Fibroblast of skin of abdomen (primary cell): ENCODE measurements at places on chromosomes 5 and 9.

DNA sequence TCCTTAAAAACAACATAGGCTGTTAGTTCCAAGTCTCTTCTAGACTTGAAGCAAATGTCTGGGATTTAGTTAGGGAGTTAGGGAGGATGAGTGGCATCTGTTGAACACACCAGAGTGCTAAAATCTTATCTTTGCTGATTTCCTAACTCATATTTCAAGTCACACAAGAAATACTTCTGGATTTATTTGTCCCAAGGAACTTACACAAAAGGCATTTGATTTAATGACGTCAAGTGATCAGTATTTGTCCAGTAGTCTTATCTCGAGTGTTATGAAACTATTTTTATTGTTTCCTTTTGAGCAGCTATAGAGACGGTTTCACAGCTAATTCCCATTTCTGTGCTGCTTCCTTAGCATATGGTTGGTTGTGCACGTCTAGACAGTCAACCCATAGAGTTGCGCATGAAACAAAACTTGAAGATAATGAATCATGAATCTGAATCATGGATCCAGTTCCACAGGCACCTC, 140.5 kb upstream of the TUT7 start:
- peak; percentile 95 for DNase-seq

DNA sequence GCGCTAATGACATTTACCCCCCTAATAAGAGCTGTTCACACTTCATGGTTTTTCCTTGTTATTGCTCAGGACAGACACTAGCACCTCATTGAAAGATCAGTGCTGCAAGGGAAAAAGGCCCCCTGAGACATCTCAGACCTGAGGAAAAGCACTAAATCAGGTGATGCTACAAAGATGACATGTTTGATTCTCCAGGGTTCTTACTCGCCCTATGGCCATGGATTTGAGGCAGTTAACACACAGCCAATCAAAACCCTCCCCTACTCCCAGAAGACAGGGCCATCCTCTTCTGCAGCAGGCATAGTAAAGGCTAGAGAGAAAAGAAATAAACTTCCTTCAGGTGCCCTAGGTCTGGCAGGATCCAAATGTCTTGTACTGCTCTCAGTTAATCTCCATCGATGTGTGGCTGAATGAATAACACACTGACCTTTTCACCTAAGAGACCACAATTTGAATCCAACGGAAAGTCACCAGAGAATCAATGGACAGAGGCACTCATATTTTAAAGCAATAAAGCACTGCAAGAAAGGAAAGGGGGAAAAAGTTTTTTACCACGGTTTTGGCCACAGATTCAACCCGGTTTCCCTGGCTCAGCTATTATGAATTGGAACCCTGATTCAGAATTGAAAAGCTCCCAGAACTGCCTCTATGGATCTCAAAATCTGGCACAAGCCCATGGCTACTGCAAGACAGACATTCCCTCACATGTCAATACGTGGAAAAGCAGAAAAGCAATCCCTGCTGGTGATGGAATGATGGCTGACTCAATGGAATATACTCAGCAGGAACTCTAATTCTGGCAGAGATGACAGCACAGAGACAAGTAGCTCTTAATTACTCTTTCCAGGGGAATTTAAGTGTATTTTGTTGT, 329.5 kb downstream of the BNC2 start:
- DNase-seq = peak; percentile 79

- DNase-seq = no peak
Measured at GRCh38 chr5:65919773-65920172, 6.6 kb upstream of the ERBIN start.

- DNase-seq = no peak
Measured at GRCh38 chr9:95807326-95807947, 68.1 kb upstream of the ERCC6L2 start.

GRCh38 chr9:121322737-121323448, 47.2 kb downstream of the STOM start:
- no peak for DNase-seq

DNA sequence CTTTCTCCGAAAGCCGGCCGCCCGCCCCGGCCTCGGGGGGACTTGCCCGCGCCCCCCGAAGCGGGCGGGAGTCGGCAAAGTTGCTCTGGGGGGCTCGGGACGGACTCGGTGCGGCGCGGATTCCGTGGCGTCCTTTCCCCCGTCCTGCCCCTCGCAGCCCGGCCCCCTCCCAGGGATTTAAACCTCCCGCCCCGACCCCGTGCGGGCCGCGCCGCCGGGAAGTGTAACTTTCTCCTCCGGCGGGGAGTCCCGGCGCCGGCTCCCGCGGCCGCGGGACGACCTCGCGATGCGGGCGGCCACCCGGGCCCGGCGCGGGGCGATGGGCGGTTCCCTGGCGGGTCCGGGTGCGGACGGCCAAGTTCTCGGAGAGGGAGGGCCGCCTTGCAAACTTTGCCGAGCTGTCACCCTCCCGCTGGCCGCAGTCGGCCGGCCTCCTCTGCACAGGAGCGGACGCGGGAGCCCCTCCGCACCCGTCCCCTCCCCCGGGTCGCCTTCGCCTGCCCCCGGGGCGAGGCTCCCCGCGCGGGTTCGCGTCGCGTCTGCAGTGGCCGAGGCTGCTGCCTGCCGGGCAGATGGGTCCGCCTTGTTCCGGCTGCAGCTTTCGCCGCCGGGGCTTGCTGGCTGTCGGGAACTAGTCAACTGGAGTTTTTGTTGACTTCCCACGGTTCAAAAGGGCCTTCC, 732 bp downstream of the PBX3 start:
- DNase-seq = no peak

- no peak for DNase-seq
Measured at GRCh38 chr9:76020652-76021051, 130.2 kb downstream of the PCSK5 start.

DNA sequence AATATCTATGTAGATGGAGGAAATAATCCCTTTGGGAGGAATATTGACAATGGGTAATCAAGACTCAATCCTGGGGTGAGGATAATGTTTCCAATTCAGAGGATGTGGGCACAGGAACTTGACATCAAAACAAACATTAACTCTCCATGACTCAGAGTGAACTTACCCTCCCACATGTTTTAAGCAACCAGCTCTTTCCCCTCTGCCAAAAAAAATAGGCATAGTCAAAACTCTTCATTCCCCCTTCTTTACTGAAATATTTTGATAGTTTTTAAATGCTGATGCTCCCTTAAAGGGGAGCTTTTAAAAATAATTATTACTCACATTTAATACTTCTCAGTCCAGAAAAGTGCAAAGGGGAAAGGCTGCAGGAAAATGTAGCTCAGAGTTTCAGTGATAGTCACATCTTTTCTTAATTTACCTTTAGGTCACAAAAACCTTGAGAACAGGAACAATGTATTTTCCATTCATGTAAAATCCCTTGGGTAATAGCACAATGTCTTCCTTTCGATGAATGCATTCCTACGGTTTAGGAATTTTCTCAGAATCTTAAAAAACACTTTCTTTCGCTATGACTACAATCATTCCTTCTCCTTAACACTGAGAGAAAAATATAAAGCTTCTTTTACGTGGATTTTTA, 298.4 kb upstream of the GRAMD2B start:
- DNase-seq = peak; percentile 51

GRCh38 chr9:104280711-104281110, 186.6 kb downstream of the SMC2 start:
- no peak for DNase-seq

GRCh38 chr9:126609191-126609590, 4.5 kb upstream of the LMX1B start:
- no peak for DNase-seq

GRCh38 chr9:134561427-134562145, 80.0 kb upstream of the COL5A1 start:
- DNase-seq = no peak

DNA sequence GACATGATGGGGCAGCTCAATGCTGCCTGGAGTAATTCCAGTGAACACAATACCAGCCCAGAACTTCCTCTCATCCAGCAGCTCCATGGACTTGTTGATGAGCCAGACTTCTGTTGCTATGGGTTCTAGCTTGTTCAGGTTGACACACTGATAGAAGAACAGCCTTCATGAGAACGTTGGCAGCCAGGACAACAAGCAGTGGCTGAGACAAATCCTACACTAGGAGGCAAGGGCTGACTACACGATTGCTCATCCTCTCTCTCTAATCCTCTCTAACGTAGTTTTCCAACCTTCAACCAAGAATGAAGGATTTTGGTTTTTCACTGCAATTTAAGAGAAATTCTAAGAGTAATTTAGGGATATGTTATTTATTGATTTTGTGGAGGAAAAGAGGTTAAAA, 67.8 kb downstream of the NIPSNAP3B start:
- peak; percentile 61 for DNase-seq

GRCh38 chr9:89010056-89010455, 18.8 kb downstream of the S1PR3 start:
- DNase-seq = no peak

- no peak for DNase-seq
Measured at GRCh38 chr9:20552874-20553557, 69.3 kb downstream of the MLLT3 start.

GRCh38 chr9:7300484-7300883, 499.1 kb downstream of the DMAC1 start:
- DNase-seq = no peak

DNA sequence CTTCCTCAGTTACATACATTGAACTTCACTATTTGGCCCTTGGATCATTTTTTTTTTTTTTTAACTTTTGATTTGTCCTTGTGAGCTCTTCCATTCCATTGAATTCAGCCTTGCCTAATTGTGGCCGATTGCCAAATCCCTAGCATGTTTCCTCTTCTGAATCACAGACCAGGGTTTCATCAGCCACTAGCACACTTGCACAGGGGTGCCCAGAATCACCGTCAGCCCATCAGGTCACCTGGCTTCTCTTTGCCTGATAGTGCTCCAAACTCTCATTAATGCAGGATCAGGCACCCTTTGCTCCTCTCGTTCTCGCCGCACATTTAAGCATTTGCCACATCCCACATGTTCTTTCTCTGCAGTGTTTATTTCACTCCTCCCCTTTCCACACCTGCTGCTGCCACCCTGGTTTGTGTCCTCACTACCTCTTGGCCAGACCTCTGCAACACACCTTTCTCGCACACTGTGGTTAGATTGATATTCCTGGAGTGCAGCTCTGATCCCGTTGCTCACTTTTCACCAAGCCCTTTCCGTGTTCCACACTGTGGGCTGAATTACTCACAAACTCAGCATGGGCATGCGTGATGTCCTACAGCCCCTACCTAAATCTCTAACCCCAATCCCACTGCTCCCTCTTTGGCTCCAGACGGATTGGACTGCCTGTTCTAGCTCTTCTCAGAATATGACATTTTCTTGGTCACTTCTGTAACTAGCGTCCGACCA, 9.8 kb downstream of the PIK3R1 start:
- peak; percentile 94 for DNase-seq

GRCh38 chr5:76954383-76954763, 1.5 kb downstream of the CRHBP start:
- DNase-seq = no peak

GRCh38 chr5:37197340-37198050, 51.7 kb downstream of the CPLANE1 start:
- DNase-seq = no peak

DNA sequence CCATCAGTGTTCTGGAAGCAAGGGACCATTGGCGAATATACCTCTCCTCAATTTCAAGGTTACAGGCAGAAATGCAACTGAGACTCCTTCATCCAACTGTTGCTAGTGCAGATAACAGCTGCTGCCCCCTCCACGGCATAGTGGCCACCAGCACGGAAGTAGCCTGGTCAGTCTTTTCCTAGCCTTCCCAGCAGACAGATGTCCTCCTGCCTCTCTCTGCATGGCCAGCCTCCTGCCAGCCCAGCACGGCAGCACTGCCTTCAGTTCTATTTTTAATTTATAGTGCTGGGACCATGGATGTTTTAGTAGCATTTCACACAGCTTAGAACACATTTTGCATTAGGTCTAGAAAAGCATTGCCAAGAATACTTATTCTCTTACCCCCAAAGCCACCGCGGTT, 188.6 kb downstream of the CFAP90 start:
- no peak for DNase-seq

GRCh38 chr9:136057236-136058081, 37.6 kb downstream of the NACC2 start:
- DNase-seq = no peak

GRCh38 chr5:128276537-128277216, 193.1 kb downstream of the SLC12A2 start:
- no peak for DNase-seq

DNA sequence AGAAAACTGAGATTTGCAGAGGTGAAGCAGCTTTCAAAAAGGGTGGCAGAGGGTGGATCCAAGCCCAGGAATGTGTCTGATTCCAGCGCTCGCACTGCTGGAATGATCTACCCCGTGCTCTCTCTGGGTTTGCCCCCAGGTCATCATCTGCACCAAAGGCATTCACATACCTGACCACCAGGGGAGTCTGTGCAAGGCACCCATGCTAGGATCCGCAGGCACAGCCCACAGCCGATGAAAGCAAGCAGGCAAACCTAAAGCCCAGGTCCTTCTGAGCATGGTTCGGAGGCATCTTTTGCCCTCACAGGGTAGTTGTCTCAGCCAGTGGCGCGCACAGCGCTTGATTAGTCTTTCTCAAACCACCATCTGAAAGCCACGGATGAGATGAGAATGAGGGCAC, 56.6 kb downstream of the TEK start:
- DNase-seq = no peak

GRCh38 chr5:150017226-150018005, 16.9 kb downstream of the HMGXB3 start:
- peak; percentile 31 for DNase-seq

DNA sequence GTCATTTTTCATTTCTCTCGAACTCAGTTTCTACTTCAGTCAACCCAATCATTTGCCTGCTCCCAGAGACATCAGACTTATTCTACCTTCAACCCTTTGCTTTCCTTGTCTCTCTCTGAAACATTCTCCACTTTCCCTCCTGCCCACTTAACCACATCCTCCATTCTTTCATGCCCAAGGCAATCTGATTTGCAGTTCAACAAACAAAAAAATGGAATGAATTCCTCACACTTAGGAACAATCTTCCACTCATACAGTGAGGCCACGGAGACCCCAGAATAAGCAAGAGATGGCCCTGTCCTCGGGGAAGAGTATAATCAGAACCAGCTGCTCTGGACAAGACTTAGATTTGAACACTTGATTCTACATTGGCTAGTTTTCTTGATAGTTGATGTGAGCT, 180.5 kb downstream of the RFK start:
- peak; percentile 41 for DNase-seq

DNA sequence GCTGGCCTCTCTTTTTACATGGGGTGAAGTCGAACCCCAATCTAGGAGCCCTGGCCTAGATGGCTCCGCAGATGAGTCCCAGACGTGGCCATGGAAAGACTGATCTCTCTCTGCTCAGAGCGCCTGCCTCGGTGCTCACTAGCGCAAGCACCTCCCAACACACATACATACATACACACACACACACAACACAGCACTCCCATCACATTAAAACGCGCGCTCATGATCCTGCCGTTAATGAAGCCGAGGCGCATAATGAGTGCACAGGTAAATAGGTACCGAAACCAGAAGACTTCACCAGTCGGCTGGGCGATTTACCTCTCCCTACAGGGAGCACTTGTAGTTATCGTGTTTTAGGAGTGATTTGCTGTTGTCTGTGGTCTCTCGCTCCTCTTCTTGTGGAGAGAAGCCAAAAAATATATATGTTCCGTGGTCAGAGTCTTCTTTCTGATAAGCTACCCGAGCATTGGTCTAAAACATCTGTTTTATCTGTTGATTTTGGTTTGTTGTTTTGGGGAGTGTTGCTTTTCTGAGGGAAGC, 207.7 kb downstream of the MEF2C start:
- no peak for DNase-seq
